ENCODE measurements at places on chromosomes 5 and 9.

DNA sequence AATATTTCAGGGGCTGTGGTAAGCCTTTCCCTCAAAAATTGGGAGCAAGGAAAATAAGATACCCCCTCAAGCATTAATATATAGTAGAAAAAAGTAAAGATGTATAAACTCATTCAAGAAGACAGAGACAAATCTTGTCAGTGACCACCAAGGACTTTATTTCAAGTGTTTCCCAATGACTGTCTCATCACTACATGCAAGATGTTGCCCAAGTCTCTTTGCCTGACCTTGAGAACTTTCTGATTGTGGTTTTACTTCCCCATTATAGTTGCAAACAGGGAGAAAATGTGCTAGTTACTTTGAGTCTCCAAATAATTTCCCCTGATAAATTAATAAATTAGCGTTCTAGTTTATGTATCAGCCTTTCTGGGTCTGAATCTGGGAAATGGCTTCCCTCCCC is 4.0 kb upstream of the SLC46A2 start:
- no peak for DNase-seq

DNA sequence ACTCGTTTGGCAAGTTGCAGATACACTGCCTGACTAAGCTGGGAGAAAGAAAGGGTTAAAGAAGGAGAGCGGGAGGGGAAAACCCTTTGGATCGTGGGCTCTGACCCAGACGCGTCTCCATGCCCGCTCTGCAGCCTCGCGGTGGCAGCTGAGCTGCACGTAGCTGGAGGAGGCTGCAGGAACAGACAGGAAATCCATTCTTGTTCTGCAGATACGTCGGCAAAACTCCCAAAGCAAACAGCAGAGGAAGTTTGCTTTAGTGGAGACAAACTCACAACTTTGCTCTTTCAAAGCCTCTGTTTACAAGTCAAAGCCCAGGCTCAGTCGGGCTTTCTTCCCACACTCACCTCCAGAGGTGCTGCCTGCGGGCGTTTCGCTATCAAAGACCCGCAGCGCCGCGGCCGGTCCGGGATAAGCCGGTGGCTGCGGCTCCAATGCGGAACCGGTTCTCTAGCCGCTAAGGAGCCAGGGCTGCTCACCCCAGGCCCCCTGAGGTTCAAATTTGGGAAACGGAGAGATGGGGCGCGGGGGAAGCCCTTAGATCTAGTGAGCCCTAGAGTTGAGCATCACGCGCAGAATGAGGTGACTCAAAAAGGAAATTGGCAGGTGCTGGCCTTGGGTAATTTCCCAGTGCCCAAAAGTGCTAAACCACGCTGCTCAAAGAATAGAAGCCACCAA is 60.7 kb downstream of the MAT2B start:
- peak; percentile 51 for DNase-seq

GRCh38 chr5:80607343-80607742 is 37.3 kb upstream of the ANKRD34B start:
- DNase-seq, result no peak

- no peak for DNase-seq
Observed at GRCh38 chr9:118455788-118456187, 751.6 kb downstream of the TLR4 start.

DNA sequence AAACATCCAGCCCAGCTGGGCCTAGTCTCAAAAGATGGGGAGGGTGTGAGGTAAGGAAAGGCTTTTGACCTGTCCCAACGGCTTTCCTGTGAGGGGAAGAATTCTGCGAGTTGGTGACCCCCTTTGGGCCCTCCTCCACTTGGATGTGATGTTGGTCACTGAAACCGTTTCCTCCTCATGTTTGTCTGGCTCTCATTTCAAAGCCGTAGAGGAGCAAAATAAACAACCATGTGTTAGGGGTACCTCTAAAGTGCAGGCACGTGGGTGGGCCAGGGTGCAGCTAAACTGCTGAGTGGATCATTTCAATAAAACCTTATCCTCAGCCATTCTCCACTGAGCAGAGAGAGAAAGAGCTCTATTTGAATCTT is 84.3 kb upstream of the MELK start:
- DNase-seq, result no peak

GRCh38 chr5:1644810-1645571 is 121.2 kb upstream of the LPCAT1 start:
- DNase-seq, result peak; percentile 89

- DNase-seq, result no peak
Observed at GRCh38 chr9:110291921-110292557, 35.7 kb upstream of the TXN start.

DNA sequence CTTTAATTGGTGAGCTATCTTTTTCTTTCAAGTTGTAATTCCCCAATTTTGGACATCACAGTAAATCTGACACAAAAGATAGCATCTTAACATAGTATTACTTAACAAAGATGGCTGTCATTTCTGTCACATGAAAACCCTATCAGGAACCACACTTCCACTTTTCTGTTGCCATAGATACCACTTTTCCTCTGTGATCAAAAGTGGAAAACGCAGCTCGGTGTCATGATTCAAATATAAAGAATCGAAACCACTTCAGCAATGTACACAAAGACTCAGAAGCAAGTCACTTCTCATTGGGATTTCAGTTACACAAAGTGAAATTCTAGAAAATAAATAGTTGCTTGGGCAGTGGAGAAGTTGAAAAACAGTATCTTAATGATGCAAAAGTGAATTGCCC is 524.9 kb upstream of the ITGA1 start:
- no peak for DNase-seq

DNA sequence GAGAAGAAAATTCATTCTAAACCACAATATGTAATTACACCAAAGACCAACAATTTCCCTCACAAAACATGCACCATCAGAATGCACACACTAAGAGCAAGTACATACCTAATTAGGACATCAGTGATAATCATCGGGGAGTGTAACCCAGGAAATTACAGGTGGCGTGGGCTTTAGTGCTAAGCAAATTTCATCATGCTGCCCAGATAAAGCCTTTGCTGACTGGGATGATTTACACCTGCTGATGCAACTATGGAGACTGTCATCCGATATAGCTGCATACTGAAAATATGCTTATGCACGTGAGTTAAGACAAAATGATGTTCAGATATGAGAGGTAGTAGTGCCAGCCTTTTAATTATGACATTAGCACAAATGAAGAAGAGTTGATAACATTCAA is 123.2 kb downstream of the DCP2 start:
- no peak for DNase-seq

DNA sequence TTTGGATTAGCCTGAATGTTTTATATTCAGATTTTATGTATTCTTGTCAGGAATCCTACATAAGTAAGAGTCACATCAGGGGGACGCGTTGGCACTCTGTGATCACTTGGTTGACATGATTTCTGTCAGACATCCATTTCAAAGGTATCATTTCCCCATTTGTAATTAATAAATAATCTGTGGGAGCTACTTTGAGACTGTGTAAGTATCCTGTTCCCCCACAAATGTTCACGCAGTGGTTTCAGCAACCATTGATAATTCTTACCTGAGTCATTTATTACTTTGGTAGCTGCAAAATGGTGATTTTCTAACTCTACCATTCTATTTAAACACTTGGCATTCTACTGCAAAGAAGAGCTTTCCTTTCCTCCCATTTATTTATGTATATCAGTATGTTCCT is 56.9 kb upstream of the TBC1D2 start:
- DNase-seq, result no peak

GRCh38 chr5:91865915-91866314 is 482.8 kb upstream of the ARRDC3 start:
- no peak for DNase-seq

DNA sequence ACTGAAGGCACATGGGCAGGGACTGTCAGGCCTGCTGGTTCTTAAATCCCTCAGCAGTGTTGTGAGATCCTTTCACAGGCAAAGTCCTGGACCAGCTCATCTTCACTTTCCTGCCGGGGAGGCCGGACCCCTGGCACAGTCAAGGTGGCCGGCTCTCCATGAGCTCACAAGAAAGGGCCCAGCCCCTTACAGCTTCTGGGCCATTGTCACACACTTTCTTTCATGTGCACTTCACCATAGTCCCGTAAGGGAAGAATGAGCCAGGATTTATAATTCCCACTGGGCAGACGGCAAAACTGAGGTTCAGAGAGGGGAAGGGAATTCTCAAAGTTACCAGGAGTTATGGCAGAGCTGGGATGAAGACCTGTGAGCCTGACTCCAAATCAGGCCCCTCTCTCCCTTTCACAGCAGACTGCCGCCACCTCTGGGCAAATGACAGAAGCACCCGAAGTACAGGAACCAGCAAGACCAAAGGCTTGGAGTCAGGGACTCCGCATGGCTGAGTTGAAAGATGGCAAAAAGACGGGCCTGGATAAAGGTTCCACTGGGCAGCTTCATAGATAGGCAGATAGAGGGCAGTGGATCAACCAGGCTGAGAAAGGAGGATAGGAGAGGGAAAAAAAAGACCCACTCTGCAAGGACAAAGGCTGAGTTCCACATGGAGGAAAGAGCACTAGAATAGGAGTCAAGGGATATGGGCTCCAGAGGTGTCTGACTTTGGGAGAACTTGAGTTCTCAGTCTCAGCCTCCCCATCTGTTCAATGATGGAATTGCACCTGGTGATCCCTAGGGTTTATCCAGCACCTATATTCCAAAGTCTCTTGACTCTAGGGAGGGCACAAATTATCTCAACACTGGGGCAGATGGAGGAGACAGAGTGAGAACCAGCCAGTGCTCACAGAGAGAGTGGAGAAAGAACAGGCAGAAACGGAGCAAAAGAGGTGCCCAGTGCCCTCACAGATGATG is 128.7 kb downstream of the PAX5 start:
- no peak for DNase-seq

- peak; percentile 72 for DNase-seq
Observed at GRCh38 chr9:136530461-136531089, 15.3 kb downstream of the NOTCH1 start.

DNA sequence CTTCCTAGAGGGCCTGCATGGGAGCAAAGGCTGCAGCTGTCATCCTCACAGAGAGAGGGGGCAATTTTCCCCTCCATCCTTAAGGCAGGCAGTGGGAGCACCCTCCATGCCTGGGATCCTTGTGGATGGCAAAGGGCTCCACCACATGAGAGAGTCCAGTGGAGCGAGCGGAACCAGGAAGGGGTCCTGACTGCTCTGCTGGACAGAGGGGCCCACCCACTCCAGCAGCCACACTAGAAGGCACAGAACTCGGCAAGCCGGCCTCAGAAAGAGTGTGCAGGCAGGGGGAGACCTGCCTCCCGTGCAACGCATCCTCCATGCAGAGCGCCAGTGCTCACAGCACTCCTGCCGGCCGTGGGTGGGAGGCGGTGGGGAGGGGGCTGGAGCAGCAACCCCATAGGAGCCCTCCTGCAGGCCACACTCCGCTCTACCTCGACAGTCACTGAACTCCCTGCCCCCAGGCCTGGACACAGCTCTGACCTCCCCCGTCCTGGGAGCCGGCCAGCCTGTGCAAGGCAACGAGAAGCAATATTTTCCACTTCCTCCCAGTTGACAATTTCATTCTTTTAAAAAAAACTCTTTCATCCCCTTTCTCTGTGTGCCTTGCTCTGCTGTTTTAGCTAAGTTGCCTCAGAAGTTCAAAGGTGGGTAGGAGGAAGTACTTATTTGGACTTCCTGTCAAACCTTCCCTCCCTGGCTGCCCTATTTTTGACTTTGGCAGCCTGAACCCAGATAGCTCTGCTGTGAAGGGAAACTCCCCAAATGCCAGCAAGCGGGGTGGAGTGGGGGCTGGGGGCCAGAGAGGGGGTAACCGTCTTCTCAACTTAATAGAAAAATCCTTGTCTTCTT is 5.3 kb upstream of the LCP2 start:
- no peak for DNase-seq

- DNase-seq, result no peak
Observed at GRCh38 chr5:143432658-143433239, 29.3 kb upstream of the NR3C1 start.

- DNase-seq, result no peak
Observed at GRCh38 chr5:141877356-141878185, 639 bp downstream of the PCDH1 start.

GRCh38 chr5:145776886-145777285 is 58.3 kb downstream of the PRELID2 start:
- DNase-seq, result no peak

GRCh38 chr5:167995844-167996425 is 295.5 kb upstream of the WWC1 start:
- DNase-seq, result no peak

- DNase-seq, result no peak
Observed at GRCh38 chr5:53943938-53944337, 366.4 kb downstream of the ARL15 start.

DNA sequence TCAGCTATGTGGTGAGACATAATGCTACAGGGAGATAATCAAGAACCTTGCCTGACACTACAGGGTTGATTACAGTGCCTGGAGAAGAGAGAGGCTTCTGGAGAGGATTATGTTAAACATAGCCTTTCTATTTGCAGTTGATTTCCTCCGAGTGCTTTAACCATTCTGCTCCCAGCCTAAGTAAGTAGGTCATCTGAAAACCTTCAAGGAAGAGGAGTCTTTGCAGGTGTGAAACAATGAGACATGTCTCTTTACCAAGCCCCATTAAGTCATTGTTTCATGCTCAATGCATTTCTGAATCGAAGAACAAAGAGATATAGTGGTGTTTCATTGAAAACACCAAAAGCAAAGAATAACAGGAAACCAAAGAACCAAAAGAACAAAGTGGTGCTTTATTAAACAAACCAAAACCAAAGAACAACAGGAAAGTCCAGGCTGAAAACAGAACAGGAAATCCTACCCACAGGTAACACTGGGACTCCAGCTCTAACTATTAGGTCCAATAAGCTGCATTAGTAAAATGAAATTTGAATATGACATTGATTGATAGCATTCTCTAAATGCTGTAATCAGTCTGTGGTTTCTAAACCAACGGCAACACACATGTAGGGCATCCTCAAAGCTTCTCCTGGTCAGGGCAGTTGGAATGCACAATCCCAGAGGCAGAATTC is 113.3 kb upstream of the SPATA31D4 start:
- no peak for DNase-seq

DNA sequence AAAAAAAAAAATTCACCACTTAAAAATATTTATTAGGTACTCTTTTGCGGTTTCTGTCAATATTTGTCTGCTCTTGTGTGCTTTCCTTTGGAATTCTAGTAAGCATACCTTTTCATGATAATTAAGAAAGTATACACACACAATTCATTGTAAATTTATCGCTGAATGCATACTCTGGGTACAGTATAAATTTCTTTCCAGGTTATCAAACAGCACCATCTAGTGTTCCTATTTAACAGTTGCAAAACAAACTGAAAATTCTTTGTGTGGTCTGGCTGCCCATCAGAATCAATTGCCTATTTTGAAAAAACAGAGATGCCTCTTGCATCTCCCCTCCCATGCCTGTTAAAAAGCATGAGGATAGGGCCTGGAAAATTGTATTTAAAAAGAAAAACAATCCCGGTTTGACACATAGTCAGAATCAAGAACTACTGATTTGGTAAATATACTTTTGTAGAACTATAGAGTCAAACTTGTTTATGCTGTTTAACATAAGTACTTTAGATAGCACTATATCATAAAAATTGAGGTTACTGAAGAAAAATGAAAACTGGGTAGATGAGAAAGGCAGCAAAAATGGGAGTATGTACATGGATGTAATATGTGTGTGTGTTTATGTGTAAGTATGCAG is 16.2 kb downstream of the PGGT1B start:
- no peak for DNase-seq

All from head of caudate nucleus (tissue), 42 donors.